ENCODE measurements at places on chromosomes 6 and 20.
A peak's percentile ranks its signal among the peaks of the same experiment; 100 is the strongest.

DNA sequence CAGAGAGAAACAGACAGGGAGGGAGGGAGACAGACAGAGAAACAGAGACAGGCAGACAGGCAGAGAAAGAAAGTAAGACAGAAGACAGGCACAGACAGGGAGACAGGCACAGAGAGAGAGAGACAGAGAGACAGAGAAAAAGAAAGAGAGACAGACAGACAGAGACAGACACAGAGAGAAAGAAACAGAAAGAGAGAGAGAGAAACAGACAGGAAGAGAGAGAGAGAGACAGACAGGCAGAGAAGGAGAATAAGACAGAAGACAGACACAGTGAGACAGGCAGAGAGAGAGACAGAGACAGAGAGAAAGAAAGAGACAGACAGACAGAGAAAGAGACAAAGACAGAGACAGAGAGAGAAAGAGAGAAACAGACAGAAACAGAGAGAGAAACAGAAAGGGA lies 754.8 kb upstream of the DEFB115 start:
- no peak for DNase-seq

- DNase-seq: no peak
Measured at GRCh38 chr20:63860325-63861051, 810 bp upstream of the ABHD16B start.

DNA sequence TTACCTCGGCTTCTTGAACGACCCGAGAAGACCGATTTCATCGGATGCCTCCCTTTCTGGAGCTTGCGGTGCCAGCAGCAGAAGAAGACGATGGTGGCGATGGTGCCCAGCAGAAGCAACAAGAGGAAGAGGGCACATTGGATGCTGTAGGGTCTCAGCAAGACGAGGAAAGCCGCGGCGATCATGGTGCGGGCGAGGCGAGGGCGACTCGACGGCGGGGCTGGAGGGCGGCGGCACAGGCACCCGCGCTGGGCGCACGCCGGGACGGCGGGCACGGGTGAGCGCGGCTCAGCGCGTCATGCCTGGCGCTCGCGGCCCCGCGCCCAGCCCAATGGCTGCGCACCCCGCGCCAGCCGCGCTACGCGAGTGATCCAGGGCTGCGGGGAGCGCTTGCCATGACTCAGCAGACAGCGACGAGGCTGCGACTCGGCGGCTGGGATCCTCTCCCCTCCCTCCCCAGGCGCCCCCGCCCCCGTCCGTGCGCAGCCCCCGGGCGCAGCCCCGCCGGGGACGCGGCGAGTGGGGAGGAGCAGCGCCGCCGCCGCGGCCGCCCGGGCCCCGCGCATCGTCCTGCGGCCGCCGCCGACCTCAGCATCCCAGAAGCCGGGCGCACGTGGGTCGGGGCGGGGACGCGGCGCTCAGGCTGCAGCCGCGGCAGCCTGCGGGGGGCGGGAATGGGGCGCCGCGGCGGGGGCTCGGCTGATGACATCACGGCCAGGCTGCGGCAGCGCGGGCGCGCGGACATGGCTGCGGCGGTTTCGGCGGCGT lies at the start of gene BEND6:
TSS of gene BEND6 (plus strand) at position 705 of the 768 bp plus-strand sequence. CDS start 26,704 bp downstream, outside the sequence.
- peak; percentile 14 for DNase-seq

GRCh38 chr6:72446430-72446829 lies 175.4 kb upstream of the KCNQ5 start:
- no peak for DNase-seq

DNA sequence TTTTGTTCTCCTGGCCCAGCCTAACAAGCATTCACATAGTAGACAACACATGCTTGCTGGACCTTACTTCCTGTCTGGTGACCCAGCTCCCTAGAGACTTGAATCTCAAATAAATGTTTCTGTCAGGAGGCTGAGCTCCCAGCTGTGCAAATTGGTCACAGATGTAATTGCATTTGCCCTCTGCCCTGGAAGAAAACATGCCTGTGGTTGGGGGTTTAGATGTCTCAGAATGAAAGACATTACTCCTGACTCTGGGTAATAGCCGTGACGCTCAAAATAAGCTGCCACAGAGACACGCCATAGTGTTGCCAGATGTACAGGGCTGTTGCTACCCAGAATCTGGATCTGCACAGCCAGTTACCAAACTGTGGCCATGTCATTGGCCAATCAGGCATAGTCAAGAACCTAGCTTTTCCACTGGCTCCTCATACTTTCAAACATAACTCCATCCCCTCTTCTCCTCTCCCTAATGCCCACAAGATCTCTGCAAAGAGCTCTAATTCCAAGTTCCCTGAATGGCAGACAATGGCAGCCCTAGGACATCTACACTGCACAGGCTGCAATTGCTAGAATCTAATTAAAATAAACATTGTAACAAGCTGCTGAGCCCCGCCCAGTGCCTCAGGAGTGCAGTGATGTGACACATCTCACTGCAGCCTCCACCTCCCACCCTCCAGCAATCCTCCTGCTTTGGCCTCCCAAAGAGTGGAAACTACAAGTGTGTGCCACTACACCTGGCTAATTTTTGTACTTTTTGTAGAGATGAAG lies 32.8 kb upstream of the GMPR start:
- no peak for DNase-seq

DNA sequence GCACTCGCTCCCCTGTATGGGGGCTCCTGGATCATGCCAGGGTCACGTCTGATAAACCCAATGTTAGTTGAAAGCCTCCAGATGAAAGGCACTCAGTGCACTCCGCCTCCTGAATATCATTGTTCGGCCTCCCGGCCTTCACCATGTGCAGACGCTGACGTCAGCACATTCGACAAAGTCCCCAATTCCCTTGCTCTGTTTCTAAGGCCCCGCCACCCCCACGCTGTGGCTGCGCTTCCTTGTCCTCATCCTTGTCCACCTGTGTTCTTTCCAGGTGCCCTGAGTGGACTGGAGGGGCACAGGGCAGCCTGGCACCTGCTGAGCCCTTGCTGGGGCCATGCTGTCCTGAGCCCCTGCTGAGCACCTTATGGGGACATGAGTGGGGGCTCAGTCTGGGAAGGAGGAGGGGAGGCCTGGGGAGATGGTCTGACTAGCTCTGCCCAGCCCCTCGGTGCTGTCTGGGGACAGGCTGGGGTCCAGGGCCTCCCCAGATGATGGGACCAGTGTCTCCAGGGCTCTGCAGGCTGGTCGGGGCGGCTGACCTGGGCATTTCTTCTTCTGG lies 9.8 kb upstream of the BHLHE23 start:
- no peak for DNase-seq

DNA sequence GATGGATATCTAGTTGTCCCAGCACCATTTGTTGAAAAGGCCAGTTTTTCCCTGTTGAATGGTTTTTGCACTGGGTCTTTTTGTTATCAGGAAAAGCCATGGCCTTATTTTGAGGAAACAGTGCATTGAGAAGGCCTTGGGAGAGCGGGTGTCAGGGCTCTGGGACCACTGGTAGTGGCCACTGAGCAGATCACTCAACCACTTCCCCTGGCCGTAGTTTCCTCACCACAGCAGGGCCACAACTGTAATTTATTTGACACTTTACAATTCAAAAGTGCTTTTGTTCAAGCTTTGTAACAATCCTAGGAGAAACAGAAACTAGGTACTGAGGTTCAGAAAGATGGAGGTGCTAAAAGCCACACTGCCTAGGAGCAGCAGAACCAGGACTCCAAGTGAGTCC lies 281.8 kb downstream of the GMDS start:
- no peak for DNase-seq

- DNase-seq: no peak
Measured at GRCh38 chr6:68779366-68779765, 144.3 kb downstream of the ADGRB3 start.

DNA sequence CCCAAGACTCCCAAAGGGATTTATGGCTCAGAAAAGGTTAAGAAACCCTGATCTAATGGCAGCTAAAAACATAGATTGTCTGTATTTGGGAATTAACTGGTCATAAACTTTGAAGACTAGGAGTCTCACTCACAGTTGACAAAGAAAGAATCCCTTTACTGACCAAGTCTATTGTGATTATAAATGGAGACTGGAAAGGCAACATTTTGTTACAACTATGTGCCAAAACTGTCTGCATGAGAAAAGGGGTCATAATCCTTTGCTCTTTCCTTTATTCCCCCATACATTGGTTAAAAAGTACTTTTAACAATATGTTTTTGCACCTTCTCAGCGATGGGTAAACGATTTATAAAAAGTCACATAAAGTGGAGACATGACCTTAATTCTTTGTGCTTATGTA lies 206.9 kb upstream of the MAP3K7 start:
- DNase-seq: no peak

GRCh38 chr6:2109796-2110195 lies 135.6 kb downstream of the GMDS start:
- DNase-seq: no peak

DNA sequence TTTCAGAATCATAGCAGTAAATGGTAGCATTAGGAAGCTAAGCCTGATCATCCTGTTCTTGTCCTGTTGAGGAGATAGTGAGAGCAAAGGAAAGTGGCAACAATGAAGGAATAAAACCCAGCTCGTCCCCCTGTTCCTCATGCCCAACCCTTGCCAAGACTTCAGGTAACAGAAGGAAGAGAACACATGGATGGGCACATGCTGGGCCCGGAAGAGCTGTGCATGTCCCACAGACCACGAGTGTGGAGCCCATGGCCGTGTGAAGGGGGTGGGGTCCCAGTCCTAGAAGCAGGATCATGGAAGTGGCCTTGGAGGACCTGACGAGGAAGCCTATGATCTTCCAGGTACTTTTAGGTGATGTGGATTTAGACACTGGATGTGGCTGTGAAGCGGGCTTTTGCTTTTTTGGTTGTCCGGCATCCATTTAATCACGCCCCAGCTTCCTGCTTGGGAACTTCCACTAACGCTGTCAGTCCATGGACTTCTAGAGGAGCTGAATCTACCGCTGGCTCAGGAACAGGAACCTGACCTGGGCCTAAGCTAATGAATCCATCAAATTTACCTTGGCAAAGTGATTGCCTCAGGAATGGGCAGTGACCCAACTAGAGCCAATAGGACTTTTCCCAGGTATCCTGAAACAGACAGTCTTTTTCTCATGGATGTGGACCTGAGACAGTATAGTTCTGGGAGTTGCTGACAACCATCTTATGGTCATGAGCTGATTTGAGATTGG lies 79.3 kb upstream of the ARMC2 start:
- DNase-seq: no peak

DNA sequence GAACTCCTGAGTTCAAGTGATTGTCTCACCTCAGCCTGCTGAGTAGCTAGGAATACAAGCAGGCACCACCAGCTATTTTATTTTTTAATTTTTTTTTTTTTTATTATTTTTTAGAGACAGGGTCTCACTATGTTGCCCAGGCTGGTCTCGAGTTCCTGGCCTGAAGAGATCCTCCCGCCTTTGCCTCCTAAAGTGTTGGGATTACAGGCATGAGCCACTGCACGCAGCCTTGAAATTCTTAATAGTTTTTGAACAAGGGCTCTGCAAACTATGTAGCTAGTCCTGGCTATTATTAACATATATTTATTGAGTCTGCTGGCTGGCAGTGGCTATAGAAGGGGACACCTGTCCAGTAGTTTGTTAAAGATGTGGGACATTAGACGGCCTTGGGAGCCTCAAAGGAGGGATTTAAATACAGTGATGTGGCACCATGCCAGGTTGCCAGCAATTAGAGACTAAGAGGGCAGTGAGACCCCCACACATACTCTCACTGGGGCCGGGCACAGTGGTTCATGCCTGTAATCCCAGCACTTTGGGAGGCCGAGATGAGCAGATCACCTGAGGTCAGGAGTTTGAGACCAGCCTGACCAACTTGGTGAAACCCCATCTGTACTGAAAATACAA lies 21.1 kb upstream of the TAF8 start:
- DNase-seq: no peak

DNA sequence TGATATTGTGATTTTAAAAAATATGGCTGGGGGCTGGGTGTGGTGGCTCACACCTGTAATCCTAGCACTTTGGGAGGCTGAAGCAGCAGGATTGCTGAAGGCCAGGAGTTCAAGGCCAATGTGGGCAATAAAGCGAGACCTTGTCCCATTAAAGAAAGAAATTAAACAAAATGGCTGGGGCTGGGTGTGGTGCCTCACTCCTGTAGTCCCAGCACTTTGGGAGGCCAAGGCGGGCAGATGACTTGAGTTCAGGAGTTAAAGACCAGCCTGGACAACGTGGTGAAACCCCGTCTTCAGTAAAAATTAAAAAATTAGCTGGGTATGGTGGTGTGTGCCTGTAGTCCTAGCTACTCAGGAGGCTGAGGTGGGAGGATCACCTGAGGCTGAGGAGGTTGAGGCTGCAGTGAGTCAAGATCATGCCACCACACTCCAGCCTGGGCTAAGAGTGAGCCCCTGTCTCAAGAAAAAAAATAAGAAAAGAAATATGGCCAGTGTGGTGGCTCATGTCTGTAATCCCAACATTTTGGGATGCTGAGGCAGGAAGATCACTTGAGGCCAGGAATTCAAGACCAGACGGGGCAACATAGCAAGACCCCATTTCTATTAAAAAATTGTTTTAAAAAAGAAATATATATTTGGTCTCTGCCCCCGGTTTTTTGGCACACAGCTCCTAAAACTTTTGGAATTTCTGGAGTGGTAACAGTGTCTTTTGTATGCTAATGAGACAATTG lies 39.8 kb downstream of the SLC17A5 start:
- no peak for DNase-seq

DNA sequence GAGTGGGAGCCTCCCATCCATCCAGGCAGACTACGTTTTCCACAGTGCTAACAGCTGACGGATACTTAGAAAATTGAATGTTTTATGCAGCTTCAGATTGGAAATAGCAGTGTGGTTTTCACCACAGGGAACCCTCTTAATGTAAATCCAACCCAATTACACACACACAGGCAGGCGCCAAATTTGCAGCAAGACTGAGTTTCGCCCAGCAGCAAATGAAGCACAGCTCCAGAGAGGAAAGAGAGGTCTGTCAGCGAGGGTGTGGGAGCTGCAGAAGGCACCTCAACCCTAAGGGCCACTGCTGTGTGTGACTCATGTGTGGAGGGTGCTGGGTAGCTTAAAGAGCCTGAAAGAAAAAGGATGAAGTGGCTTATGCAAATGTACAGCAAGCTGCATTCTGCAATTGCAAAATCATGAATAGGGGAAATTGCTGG lies 365.7 kb downstream of the MAFB start:
- no peak for DNase-seq

- no peak for DNase-seq
Measured at GRCh38 chr6:52611833-52612232, 35.0 kb upstream of the TRAM2 start.

DNA sequence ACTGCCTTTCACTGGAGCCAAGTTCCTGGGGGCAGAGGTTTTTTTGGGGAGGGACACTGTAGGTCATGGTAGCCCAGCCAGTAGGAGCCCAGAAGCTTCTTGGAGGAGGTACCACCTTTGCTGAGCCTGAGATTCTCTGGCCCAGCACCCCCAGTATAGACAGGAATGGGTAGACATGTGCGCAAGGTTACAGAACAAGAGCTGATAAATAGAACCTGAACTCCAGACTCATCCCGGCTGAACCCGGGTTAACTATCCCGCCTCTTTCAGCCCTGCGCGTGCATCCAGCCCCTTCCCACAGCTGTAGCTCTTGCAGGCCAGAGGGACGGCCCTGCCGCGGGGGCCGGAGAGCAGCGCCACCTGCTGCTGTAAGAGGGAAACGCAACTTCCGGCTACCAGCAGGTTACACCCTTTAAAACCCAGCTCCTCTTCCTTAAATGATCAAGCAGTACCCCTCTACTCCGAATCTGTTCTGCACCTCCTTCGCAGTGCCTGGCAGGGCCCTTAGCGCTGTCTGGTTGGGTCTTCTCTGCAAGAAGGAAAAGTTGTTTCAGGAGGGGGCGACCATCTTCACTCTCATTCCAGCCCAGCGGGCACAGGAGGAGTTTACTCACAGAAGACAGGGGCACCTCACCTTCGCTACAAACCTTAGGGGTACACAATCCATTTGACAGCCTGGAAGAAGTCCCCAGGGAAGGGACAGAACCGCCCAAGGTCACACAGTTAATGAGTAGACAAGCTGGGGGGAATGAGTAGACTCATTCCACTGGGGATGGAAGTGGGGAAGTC lies 7.5 kb downstream of the SRXN1 start:
- DNase-seq: peak; percentile 34

Data from activated naive CD4-positive, alpha-beta T cell (primary cell).